ENCODE measurements at places on chromosomes 3 and 15.

- H3K27ac ChIP-seq, result no peak overlapping the region
- no peaks in the 10 kb centered on the region for H3K27me3 ChIP-seq
- no peaks in the 10 kb centered on the region for H3K4me1 ChIP-seq
- no peak for DNase-seq
- H3K4me3 ChIP-seq, result no peak overlapping the region
Observed at GRCh38 chr3:163422671-163423070, 1655.6 kb downstream of the SI start.

DNA sequence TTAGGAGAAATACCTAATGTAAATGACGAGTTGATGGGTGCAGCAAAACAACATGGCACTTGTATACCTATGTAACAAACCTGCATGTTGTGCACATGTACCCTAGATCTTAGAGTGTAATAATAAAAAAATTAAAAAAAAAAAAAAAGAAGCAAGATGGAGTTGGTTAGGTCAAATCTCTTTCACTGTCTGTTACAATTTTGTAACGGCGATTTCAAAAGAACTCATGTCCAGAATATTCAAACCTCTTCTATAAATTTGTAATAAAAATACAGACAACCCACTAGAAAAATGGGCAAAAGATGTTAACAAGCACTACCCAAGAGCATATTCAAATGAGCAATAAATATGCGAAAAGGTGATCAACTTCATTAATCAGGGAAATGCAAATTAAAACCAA is 5.1 kb upstream of the MTMR14 start:
- no peak for DNase-seq
- H3K27ac ChIP-seq, result no peak overlapping the region
- no peak overlapping the region for H3K4me3 ChIP-seq
- no peaks in the 10 kb centered on the region for H3K27me3 ChIP-seq

- no peaks in the 10 kb centered on the region for H3K4me1 ChIP-seq
- no peak overlapping the region for H3K27ac ChIP-seq
- no peaks in the 10 kb centered on the region for H3K27me3 ChIP-seq
- H3K36me3 ChIP-seq, result no peaks in the 10 kb centered on the region
- no peak for DNase-seq
- H3K4me3 ChIP-seq, result no peak overlapping the region
Observed at GRCh38 chr15:35281515-35281914, 196.4 kb upstream of the NANOGP8 start.

DNA sequence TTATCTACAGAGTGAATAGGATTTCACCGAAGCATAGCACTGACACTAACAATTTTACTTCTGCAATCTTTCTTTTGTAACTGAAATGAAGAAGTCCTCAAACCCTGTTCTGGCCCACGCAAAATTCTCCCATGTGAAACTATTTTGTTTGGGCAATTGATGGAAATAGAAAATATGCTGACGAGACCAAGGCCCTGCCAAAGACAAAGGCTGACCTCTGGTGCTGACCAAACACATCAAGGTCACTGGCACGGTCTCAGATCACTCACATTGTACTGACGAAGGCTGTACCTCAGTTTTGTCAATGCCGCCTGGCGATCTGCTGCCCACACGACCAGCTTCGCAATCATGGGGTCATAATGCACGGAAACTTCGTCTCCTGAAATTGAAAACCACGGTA is 58.4 kb upstream of the DCUN1D1 start:
- H3K27me3 ChIP-seq, result no peaks in the 10 kb centered on the region
- H3K36me3 ChIP-seq, result peaks cover 43% of the 10 kb centered on the region
- no peaks in the 10 kb centered on the region for H3K4me1 ChIP-seq
- H3K27ac ChIP-seq, result no peak overlapping the region
- no peak overlapping the region for H3K4me3 ChIP-seq

Data from activated T-helper 1 cell treated with anti-CD3 and anti-CD28 coated beads, Interleukin-12 subunit alpha, Interleukin-12 subunit beta, Interleukin-2, Interleukin-4 antibody, amounts not matched to agents 30 ng/mL and 10 ng/mL and 1 ng/mL, durations not matched to agents 14 hours and 24 hours and 36 hours (primary cell).